Hepatocyte (in vitro differentiated cells): ENCODE measurements at places on chromosomes 13 and 19. TPM values are rescaled to one million over a fixed set of nuclear protein-coding genes. Genes with fewer than 3 reads are reported as not detected.

Gene PLEKHG2
- total RNA-seq: 17.7 and 25.3 TPM in 2 replicates

Gene MTIF3
- 66.7 and 82.3 TPM in 2 replicates for total RNA-seq

Gene ZNF442
- 3.6 and 5.9 TPM in 2 replicates for total RNA-seq

Gene IL17D
- 3.5 and 3.7 TPM in 2 replicates for total RNA-seq

Gene PINLYP
- 4.7 and 11.4 TPM in 2 replicates for total RNA-seq

DNA sequence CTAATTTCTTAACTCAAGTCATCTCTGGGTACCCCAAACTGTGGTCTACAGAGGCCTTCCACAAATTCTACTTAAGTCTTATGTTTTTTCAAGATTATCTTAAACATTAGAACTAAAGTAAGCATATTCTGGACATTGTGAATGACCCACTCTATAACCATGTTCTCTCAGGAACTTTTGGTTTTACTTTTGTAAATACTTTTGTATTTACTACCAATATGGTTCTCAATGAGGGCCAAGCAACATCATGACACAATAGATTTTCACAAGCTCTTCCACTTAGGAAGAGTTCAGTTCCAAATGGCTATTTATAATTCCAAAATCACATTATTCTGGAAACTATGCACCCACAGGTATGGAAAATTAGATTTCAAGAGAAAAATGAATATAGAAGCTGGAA is 10.8 kb downstream of the DIAPH3 start:
- H3K4me1 ChIP-seq: no peaks in the 10 kb centered on the region
- no peaks in the 10 kb centered on the region for H3K36me3 ChIP-seq
- H3K27me3 ChIP-seq: no peaks in the 10 kb centered on the region

GRCh38 chr19:32824191-32824751 is 45.3 kb downstream of the SLC7A9 start:
- no peak for DNase-seq
- no peaks in the 10 kb centered on the region for H3K27me3 ChIP-seq
- H3K4me3 ChIP-seq: no peak overlapping the region
- H3K36me3 ChIP-seq: no peaks in the 10 kb centered on the region
- no peaks in the 10 kb centered on the region for H3K4me1 ChIP-seq
- no peak overlapping the region for H3K27ac ChIP-seq

GRCh38 chr19:58569191-58569942 is 3.8 kb downstream of the MZF1 start:
- no peaks in the 10 kb centered on the region for H3K36me3 ChIP-seq
- no peaks in the 10 kb centered on the region for H3K27me3 ChIP-seq
- DNase-seq: peak; percentile 5
- no peak overlapping the region for H3K4me3 ChIP-seq
- no peak overlapping the region for H3K27ac ChIP-seq

DNA sequence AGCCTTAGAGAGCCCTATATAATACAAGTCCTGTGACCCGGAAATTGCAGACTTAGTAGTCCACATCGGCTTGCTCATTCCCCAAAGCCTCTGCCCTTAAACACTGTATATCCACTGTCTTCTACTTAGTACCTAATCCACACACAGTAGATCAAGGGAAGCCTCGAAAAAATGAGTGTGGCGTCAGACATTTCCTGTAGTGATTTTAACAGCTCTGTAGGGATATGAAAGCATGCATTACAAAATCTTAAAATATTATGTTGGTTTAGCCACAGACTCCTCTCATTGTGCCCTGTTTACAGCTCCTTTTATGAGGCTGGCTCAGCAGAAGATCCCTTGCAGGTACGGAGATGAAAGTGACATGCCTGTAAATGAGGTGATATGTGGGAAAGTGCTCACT is 416.3 kb downstream of the LIG4 start:
- no peaks in the 10 kb centered on the region for H3K36me3 ChIP-seq
- DNase-seq: no peak
- H3K4me1 ChIP-seq: no peaks in the 10 kb centered on the region
- no peak overlapping the region for H3K4me3 ChIP-seq

DNA sequence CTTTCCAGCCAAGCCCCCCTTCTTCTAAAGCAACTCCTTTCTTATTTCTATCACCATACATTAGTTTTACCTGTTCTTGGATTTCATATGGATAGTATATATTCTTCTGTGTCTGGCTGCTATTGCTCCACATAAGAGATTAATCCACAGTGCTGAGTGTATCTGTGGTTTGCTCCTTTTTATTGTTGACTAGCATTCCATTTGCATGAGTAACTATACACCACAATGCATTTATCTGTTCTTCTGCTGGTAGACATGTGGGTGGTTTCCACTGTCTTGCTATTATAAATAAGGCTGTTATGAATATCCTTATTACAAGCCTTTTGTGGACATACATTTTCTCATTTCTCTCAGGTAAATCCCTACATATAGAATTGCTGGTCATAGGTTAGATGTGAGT is 138.2 kb downstream of the SLC7A1 start:
- DNase-seq: no peak
- no peaks in the 10 kb centered on the region for H3K36me3 ChIP-seq
- no peak overlapping the region for H3K27ac ChIP-seq
- H3K27me3 ChIP-seq: no peaks in the 10 kb centered on the region
- no peaks in the 10 kb centered on the region for H3K4me1 ChIP-seq

DNA sequence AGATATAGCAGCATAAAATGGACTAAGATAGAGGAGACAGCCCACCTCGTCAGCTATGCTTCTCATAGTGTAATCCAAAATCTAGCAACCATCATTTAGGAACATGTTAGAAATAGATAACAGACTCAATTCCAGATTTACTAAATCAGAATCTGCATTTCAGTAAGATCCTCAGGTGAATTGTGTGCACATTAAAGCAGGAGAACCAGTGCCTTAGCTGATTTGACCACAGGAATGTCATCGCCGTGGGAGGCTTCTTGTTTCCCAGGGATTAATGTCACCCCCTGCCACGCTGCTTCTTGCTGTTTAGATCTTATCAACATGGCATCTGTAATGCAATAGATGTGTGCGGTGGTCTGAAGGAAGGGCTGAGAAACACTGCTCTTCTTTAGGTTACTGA is 84.0 kb downstream of the GPC5 start:
- DNase-seq: no peak
- no peaks in the 10 kb centered on the region for H3K4me1 ChIP-seq
- H3K27ac ChIP-seq: no peak overlapping the region
- no peak overlapping the region for H3K4me3 ChIP-seq
- H3K36me3 ChIP-seq: no peaks in the 10 kb centered on the region

GRCh38 chr13:98541701-98542203 is 35.2 kb downstream of the STK24 start:
- peaks cover 31% of the 10 kb centered on the region for H3K4me1 ChIP-seq
- DNase-seq: no peak
- H3K27me3 ChIP-seq: no peaks in the 10 kb centered on the region
- no peaks in the 10 kb centered on the region for H3K36me3 ChIP-seq
- H3K27ac ChIP-seq: peak overlapping the region; percentile 37

DNA sequence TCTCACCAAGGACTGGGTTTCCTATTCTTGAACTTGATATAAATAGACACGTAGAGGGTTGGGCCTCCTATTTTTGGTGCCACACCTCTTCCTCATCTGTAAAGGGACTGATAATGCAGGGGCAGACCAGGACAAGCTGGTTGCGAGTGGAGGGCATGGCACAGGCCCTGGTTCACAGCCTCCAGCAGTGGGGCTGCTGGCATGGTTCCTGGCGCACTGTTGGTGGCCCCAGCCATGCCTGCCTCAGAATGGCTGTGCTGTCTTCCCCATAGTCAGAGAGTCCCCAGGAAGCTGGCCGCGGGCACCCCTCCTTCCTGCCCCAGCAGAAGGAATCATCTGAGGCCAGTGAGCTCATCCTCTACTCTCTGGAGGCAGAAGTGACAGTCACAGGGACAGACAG is 10.5 kb upstream of the OVOL3 start:
- no peak overlapping the region for H3K4me3 ChIP-seq
- no peaks in the 10 kb centered on the region for H3K27me3 ChIP-seq
- H3K27ac ChIP-seq: no peak overlapping the region

GRCh38 chr19:49247676-49248075 is 77.3 kb downstream of the SLC6A16 start:
- H3K4me1 ChIP-seq: no peaks in the 10 kb centered on the region
- no peak for DNase-seq
- no peaks in the 10 kb centered on the region for H3K27me3 ChIP-seq
- H3K27ac ChIP-seq: no peak overlapping the region
